NCI-H1930 (cell line): ENCODE measurements at places on chromosomes 3 and 15.
A peak's percentile ranks its signal among the peaks of the same experiment; 100 is the strongest.

GRCh38 chr15:44010089-44010488 is 183.3 kb downstream of the WDR76 start:
- DNase-seq, result no peak

DNA sequence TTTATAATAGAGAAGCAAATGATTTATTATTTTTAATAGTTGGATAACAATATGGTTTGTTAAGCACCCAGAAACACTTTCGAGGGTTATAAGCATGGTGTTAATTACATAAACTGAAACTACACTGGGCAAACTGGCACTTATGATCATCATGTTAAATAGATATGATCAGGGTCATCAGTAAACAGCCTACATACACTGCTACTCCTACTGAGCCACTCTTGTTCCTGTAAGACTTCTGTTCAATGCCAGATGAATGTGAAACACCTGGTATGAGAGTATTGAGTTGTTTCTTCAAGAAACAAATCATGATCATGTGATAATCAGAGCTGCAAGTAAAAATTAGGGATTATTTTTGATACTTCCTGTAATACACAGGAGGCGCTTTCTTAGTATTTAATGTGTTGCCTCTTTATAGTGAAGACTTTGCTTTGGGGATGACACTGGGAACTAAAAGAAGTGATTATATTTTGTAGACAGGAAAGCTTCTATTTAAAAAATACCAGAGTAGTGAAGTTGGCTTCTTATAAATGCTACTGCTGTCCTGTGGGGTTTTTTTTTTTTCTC is 32.3 kb upstream of the UTS2B start:
- DNase-seq, result no peak

DNA sequence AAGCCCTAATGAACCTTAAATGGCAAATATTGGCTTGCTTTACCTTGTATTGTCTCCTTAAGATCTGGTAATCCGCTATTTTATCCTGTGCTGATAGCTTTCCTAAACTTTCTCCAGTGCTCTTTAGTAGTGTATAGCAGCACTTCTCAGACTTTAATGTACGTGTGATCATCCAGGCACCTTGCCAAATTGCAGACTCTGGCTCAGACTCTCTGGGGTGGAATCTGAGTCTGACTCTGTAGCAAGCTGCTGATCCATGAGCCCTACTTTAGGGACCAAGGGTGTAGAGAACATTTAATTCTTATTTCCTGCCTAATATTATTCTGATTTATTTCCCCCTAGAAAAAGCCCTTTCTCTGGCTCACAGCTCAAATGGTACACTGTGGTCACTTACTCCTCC is 518.8 kb upstream of the ZNF385D start:
- no peak for DNase-seq

- DNase-seq, result no peak
Measured at GRCh38 chr15:92503889-92504288, 110.2 kb downstream of the ST8SIA2 start.

DNA sequence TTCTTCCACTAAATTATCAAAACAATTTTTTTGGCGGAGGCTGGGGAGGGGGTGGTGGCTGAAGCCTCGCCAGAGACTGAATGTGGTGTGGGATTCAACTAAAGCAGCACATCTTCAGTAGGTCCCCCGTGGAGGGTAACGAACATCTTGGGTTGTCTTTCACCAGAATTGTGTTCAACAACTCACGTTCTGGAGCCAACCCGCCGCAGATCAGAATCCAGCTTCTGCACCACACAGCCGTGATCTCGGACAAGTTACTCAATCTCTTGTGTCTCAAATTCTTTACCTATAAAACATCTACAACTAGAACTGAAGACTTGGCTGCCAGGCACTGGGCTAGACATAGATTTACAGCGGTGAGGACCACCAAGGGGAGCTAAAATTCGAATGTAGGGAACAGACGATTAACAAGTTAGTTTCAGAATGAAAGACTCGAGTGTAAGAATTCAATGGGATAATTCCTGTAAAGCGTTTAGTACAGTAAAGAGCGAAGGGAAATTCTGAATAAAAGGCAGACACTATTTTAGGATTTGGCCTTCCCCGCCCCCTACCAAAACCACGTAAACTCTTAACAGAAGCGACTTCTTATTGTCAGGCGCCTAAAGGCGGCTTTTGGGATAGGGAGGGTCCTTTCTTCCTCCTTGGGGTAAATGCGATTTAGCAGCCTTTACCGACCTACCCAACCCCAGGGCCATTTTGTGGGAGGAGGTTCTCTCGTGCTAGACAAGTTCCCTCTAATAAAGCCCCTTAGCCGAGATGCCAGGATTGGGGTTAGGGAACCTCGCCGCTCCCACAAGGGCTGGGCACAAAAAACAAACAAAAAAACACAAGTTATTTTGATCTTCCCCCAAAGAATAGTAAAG is 697 bp upstream of the RAB5A start:
- DNase-seq, result no peak

DNA sequence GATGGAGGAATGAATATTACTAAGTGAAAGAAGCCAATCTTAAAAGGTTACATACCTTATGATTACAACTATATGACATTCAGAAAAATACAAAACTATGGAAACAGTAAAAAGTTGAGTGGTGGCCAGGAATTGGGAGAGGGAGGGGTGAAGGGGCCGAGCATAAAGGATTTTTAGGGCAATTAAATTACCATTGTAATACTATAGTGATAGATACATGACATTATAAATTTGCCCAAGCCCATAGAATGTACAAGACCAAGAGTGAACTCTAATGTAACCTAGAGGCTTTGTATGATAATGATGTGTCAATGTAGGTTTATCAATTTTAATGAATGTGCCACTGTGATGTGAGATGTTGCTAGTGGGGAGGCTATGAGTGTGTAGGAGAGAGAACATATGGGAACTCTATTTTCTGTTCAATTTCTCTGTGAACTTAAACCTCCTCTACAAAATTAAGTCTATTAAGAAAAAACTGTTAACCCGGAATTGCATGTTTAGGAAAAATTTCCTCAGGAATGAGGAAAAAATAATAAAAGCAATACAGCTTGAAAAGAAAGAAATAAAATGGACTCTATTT is 541.9 kb upstream of the UBE2E2 start:
- DNase-seq, result no peak

GRCh38 chr3:187519428-187519890 is 150.7 kb downstream of the SST start:
- DNase-seq, result no peak

- DNase-seq, result no peak
Measured at GRCh38 chr15:27427276-27427675, 456.3 kb downstream of the GABRG3 start.

DNA sequence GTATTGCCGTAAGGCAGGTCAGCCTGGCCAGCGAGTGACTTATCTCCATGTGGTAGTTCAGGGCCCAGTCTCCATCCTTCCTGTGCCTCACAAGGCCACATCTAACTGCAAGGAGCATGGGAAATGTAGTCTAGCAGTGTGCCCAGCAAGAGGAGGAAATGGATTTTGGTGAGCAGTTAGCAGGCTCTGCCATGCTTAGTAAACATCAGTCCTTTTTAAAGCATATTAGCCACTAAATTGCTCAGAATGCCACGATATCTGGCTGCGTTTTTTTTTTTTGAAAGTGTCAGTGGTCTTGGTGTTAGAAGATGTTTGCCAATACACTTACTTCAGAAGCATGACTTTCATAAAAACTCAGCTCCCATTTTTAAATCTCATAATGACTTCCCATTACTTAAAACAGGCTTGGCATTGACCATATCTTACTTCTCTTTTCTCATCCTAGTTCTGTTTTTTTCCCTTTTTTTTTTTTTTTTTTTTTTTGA is 470.2 kb upstream of the TPRG1 start:
- DNase-seq, result no peak

GRCh38 chr3:97872525-97873042 is 50.8 kb downstream of the CRYBG3 start:
- DNase-seq, result no peak

GRCh38 chr3:194137506-194138474 is 1.8 kb downstream of the HES1 start:
- DNase-seq, result peak; percentile 53

GRCh38 chr3:45599424-45599886 is 4.9 kb downstream of the LIMD1 start:
- no peak for DNase-seq

DNA sequence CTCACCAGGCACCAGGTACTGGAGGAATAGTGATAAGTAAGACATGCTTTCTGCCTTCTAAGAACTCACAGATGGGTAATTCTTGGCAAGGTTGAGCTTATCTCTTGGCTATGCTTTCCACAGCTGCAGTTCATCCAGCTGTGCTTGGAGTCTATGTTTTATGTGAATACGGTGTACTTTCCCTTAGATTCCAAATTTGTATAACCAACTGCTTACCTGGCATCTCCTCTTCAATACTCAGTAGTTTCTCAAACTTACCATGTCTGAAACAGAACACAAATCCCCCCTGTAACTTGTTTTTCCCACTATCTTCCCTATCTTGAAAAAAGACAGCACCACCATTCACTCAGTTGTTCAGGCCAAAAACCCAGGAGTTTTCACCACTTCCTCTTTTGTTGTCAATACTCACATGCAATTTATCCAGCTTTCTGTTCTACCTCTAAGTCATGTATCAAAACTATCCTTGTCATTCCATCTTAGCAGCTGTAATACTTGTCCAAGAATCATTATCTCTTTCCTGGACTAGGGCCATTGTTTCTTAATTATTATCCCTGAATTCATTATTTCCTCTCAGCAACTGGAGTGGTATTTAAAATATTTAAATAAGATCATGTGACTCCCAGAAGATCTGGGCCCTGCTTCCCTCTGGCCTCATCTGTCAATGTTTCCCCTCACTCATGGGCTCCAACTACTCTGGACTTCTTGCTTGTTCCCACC is 32.6 kb downstream of the COL6A5 start:
- no peak for DNase-seq

DNA sequence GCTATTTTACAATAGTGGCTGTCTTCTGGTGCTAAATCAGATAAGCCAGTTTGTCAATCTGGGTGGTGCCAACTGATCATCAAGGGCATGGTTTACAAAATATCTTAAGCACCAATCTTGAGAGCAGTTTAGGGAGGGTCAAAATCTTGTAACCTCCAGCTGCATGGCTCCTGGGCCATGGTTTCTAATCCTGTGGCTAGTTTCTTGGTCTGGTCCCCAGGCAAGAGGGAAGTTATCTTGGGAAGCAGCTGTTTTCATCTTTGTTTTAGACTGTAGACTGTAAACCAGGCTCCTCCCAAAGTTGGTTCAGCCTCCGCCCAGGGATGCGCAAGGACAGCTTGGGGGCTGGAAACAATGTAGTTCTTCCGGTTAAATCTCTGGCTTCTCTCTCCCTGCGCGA is 166.8 kb downstream of the IL1RAP start:
- no peak for DNase-seq

DNA sequence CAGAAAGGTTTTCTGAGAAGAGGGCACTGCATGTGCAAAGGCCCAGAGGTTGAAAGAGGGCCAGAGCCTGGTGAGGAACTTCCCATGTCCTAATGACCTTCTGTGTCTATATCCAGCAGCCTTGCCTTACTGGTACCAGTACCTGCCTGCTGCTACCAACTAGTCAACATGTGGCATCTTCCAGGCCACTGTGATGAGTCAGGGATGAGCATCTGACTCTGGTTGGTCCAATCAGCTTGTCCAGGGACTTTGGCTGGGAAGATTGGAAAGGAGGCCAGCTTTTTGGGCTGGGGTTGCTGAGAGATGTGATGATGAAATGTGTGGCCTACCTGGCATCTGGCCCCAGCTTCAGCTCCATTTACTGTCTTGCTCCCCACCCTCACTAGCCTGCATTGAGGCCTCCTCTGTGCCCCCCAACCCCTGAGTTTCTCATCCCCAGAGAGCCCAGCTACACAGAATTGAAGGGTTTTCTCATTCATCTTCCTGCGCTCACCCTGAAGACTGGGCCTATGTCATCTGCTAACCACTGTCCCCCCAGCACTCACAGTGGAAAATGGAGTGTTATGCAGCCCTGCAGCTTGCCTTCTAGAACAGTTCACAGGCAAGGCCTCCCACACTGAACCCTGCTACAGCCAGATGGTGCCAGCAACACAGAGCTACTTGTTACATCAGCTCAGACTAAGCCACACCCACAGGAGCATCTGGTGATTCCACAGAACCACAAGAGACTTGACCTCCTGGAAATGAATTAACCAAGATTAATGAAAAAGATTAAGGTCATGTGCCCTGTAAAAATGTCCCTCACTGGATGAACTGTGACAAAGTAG is 1.3 kb upstream of the TWF2 start:
- DNase-seq, result peak; percentile 34

DNA sequence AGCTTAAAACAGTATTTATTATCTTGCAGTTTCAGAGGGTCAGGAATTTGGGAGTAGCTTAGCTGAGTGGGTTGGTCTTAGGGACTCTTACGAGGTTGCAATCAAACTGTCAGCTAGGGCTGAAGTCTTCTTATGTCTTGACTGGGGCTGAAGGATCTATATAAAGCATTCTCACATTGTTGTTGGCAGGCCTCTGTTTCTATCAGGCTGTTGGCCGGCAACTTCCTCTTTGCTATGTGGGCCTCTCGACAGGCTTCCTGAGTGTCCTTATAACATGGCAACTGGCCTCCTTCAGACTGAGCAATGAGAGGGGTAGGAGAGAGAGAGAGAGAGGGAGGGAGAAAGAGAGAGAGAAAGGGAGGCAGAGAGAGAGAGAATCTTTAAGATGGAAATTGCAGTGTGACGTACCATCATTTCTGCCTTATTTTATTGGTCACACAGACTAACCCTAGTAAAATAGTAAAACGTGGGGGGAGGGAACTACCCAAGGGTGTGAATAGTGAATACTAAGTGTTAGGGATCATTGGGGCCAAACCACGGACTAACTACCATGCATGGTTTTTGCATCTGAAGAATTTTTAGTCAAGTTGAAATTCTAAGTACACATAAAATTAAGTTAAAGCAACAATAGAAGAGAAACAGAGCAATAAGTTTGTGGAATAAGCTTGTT is 16.1 kb downstream of the FGF7 start:
- DNase-seq, result no peak

DNA sequence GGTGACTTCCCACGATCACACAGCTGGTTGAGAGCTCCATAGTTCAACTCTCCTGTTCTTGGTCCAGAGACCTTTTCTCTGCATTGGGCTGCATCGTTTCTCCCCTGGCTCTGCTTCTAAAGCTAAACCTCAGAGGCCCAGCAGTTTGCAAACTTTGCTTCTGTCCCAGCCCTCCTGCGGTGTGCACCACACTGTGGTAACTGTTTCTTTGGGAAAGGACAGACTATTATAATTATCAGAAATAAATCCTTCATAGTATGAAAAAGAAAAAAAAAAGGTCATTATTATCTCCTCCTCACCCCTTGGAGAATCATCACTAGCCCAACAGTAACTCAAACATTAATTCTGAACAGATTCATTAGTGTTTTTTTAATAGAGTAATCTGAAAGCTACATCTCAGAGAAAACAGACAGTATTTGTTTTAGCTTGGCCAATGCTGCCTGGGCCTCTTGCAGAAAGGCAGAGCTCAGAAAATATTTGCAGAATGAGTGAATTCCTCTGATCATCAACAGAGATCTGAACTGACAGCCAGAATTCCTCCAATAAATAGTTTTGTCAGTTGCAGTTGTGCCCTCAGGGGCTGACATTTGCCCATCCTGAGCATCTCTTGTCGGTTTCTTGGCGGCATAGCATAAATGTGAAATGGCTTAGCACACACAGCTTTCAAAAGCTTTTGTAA is 52.9 kb downstream of the BFSP2 start:
- no peak for DNase-seq
